ENCODE measurements at places on chromosomes 2 and 18.

- DNase-seq: no peak
Measured at GRCh38 chr2:192953116-192953515, 758.4 kb upstream of the TMEFF2 start.

- no peak for DNase-seq
Measured at GRCh38 chr2:53813151-53813550, 26.3 kb downstream of the ERLEC1 start.

DNA sequence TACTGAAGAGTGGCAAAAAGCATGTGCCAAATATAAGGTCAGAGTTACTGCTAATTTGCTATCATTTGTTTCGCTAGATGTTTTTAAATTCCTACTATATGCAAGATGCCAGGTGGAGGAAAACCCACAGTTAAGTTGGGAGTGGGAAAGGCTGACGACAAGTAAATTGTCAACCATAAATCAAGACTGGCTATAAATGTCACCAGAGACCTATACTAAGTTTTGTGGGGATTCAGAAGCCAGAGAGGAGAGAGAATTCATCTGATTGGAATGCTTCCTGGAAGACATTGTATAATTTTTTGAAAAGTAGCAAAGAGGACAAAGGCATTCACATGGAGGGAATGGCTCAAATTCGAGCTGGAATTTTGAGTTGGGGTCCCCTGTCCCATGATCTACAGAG is 64.3 kb downstream of the CFAP221 start:
- no peak for DNase-seq

- DNase-seq: no peak
Measured at GRCh38 chr18:62711781-62712180, 3.6 kb upstream of the PHLPP1 start.

GRCh38 chr2:195447323-195447975 is 209.6 kb upstream of the SLC39A10 start:
- DNase-seq: no peak

All from lung microvascular endothelial cell (primary cell).